Stimulated activated CD4-positive, alpha-beta T cell treated with anti-CD3 and anti-CD28 coated beads, Interleukin-4, amount 100 ng/mL, for 4 hours (primary cell): ENCODE measurements at places on chromosomes 5 and 9.

- no peak for DNase-seq
Observed at GRCh38 chr9:22098643-22099332, 89.7 kb upstream of the CDKN2B start.

DNA sequence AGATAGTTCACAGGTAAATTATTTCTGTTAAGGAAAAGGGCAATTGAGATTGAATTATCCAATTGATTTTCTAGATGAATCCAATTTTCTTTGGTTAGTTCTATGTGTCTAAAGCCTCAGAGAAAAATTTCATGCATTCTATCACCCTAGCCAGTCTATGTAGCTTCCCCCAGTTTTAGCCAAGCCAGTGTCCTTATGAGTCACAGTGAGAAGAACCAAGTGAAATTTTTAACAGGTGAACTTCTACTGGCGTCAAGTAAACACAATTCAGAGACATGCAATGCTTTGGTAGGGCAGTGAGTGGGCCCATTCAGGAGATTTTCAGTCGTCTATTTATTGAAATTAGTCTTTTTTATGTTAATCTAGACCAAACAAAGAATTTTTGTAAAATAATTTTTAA lies 1077.4 kb upstream of the ARRDC3 start:
- DNase-seq, result no peak

DNA sequence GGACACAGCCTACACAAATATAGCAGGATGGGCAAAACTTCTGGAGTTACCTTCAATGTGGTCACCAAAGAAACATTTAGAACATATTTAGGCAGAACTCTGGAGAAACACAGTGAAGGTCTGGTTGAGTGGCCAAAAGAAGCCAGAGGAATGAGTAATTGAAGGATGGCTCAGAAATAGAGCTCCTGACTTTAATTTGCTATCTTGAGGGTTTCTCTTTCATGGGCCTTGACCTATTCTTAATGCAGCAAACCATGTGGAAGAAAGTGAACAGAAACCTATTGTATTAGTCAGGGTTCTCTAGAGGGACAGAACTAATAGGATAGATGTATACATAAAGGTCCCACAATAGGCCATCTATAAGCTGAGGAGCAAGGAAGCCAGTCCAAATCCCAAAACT lies 650.5 kb downstream of the ACTL7B start:
- no peak for DNase-seq

DNA sequence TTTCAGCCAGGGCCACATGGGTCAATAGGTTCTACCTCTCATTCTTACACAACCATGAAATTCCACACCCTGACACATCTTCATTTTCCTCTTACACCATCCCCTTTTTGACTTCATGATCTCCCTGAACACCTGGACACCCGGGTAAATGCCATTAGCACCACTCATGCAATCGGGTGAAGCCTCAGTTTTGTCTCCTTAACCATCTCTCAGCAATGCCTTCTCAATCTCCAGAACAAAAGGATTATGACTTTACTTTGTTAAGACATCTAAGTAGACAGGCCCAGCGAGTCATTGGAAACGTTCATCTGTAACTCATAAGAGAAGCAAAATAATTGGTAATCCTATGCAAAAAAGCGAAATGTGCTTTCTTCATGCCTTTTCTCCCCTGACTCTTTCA lies 49.9 kb downstream of the ADAMTS12 start:
- DNase-seq, result no peak

- DNase-seq, result no peak
Observed at GRCh38 chr9:2419347-2419746, 202.2 kb upstream of the VLDLR start.

- DNase-seq, result no peak
Observed at GRCh38 chr9:32247168-32247567, 137.3 kb upstream of the ACO1 start.

GRCh38 chr9:3700772-3701171 lies 175.0 kb upstream of the RFX3 start:
- no peak for DNase-seq

DNA sequence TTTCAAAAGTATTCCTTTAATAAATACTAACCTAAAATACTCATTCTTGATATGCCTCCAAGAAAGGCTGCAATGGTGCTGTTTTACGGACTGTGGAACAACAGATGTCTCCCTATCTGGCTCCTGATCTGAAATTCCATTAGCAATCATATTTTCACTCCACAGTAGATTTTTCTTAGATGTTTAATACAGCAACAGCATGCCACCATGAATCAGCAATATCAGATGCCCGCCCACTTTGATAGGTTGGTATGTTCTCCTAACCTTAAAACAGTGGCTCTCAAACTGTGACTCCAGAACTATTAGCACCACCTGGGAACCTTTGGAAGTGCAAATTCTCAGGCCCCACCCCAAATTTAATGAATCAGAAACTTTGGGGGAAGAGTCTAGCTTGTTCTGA lies 110.2 kb downstream of the MLLT3 start:
- no peak for DNase-seq

- no peak for DNase-seq
Observed at GRCh38 chr9:100448266-100448665, 21.3 kb downstream of the MSANTD3 start.

DNA sequence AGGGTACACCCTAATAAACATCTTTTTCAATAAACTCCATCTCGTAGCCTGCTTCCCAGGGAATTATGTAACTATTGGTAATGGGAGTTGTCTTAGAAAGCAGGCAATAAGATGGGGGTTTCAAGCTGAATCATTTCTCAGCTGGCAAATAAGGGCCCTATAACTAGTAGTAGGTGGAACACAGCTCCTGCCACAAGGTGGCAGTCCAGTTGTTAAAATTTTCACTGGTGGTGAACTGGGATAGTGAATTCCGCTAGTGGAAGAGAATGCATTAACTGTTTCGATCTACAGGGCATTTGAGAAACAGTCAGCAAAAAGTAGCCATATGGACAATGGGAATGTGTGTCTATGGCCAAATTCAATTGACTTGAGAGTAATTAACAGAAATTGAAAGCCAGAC lies 27.7 kb downstream of the PCDHB15 start:
- no peak for DNase-seq

- no peak for DNase-seq
Observed at GRCh38 chr5:52997424-52997823, 8.3 kb downstream of the ITGA2 start.

DNA sequence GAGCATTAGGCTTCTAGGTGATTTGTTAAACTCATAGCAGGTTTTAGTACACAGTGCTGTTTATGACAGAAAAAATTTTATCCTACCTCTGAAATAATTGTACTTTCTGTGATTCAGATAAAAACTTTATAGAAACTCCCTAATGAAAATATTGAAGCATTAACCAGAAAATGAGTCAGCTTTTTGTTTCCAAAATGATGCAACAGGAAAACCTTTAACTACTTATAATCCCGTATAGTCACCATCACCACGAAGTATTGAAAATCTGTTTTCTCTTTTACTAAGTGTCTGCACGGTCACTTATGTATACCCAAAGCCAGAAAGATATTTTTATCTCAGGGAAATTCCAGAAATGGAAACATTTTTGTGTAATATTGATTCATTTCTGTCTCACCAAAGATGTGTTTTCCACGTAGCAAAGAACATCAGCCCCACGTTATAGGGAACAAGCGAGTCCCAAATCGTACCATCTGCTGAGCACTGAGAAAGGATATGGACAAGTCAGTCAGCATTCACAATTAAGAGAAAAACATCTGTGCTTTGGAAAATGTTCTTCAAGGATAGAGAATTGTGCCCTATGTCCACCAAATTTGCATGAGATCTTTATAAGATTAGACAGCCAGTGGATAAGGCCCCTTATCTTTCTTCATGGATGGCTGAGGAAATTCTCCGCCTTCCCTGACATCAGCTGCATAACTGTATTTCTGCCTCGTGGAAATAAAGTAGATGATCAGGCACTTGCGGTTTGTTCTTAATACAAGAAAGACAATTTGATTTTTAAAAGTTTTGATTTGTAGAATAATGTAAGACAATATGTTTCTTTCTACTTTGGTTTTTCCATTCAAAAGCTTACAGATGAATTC lies 41.9 kb downstream of the TNFAIP8 start:
- DNase-seq, result peak; percentile 33

DNA sequence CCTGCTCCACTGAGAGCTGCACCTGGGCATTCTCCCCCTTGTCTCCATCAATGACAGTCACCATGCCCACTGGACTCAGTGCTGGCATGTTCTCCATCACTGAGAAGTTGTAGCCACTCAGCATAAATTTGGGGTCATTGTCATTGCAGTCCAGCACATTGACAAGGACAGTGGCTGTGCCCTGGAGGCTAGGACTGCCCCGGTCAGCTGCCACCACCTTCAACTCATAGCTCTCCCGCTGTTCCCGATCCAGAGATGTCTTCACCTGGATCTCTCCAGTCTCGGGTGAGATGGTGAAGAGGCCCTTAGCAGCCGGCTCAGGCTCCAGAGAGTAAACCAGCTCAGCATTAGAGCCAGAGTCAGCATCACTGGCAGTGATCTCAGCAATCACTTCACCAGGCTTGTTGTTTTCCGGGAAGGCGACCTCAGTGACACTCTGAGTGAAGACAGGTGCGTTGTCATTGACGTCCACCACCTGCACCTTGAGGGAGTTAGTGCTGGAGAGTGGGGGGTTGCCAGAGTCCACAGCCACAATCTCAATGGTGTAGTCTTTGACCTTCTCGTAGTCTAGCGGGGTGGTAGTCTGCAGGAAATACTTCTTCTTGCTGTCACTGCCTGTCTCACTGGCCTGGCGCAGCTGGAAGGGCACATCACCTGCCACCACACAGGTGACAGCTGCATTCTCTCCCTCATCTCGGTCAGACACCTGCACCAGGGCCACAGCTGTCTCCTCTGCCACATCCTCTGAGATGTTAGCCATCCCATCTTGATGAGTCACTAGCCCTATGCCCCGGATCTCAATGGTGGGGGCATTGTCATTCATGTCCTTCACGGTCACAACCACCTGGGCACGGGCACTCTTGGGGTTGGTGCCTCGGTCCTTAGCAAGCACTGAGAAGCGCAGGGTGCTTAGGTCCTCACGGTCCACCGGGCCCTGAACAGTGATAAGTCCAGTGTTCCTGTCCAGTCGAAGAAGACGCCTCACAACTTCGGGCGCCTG lies 13.5 kb downstream of the PCDH1 start:
- no peak for DNase-seq

DNA sequence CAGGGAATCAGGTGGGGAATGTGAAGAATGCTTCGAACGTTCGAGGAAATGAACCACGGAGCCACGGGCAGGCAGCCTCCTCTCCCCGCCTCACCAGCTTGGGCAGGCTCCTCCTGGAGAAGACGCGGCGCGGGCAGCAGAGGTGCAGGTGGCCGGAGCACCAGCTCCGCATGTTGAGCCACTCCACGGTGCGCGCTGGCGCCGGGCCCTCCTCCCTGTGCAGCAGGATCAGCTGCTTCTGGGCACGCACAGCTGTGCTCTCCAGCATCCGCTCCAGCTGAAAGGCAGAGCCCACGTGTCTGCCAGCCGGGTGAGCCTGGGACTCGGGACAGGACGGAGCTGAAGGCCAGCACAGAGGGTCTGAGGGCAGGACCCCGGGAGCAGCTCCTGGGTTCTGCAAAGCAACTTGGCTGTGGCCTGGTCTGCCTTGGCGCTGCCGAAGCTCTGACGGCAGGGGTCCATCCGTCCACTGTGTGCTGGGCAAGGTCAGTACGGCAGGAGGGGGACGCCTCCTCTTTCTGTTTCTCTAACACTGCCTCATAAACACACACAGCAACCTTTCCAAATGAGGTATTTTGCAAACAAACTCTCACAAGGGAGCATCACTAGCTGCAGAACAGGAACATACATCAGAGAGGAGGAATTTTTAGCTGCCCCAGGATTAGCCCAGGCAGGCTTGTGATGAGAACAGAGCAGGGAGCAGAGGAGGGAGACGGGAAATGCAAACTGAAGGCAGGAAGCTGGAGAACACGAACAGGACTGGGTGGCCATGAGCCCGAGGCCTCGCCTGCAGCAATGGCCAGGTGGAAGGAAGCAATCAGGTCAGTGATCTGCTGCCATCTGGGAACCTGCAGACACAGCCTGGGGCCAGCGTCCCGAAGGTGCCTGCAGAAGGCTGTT lies 20.1 kb upstream of the NSMF start:
- DNase-seq, result no peak

DNA sequence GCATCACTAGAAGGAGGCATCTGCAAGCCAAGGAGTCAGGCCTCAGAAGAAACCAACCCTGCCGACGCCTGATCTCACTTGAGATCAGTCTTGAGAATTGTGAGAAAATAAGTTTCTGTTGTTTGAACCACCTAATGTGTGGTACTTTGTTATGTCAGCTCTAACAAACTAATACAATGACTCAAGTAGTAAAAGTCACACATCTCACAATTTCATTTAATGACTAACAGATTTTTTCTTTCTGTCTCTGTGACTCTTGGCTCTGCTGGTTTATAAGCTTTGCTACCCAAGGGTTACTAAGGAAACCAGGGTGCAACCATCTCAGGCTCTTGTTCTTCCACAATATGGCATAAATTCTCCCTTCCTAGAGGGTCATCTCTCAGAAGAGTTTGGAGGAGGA lies 315.8 kb upstream of the GRAMD2B start:
- no peak for DNase-seq

- no peak for DNase-seq
Observed at GRCh38 chr9:36791222-36791950, 218.7 kb downstream of the MELK start.

- DNase-seq, result no peak
Observed at GRCh38 chr5:151770383-151771258, 1.1 kb upstream of the G3BP1 start.

GRCh38 chr5:1318659-1319251 lies 23.9 kb upstream of the TERT start:
- peak; percentile 1 for DNase-seq

GRCh38 chr5:132221781-132222648 lies 5.6 kb downstream of the P4HA2 start:
- no peak for DNase-seq

DNA sequence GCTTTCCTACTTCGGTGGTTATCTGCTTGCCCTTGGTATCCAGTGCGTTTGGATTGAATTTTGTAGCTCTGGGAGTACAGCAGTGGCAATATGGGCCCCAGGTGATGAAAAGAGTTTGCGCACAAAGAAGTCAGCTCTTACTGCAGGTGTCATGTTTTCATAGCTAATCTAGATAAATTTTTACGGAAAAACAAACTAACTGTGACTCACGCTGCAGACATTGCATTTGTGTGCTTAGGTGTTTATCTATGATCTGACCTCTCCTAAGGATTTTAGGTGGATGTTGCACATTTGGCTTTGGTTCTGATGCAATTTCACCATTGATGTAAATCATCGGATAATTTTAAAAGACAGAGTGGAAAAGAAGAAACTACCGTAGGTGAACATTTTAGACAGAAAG lies 92.1 kb downstream of the VCAN start:
- DNase-seq, result no peak
